ENCODE measurements at places on chromosomes 3 and 15. TPM values are rescaled to one million over a fixed set of nuclear protein-coding genes. Genes with fewer than 3 reads are reported as not detected.
A peak's percentile ranks its signal among the peaks of the same experiment; 100 is the strongest.

GRCh38 chr3:109025896-109026295 is 72.2 kb upstream of the GUCA1C start:
- DNase-seq, result no peak

DNA sequence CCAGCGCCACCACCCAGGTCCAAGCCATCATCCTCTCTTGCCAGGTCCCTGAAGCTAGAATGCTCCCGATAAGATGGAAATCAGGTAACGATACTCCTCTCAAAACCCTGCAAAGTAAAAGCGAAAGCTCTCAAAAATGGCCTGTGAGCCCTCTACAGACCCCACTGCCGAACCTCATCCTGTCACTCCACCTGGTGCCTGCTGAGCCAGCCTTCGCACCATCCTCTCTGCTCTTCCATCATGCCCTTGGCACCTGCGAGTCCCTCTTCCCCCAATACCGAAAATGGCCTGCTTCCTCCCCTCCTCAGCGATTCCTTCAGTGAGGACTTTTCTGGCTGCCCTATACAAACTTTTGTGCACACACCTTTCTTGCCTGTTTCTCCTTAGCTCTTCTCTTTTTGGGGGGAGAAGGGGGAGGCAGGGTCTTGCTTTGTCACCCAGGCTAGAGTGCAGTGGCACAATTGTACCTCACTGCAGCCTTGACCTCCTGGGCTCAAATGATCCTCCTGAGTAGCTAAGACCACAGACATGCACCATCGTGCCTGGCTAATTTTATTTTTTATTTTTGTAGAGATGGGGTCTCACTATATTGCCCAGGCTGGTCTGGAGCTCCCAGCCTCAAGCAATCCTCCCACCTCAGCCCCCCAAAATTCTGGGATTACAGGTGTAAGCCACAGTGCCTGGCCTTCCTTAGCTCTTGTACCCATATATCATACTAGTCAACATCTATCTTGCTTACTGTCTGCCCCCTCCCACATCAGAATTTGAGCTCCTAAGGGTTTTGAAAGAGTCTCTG is 3.0 kb downstream of the IDH2 start:
- no peak for DNase-seq

DNA sequence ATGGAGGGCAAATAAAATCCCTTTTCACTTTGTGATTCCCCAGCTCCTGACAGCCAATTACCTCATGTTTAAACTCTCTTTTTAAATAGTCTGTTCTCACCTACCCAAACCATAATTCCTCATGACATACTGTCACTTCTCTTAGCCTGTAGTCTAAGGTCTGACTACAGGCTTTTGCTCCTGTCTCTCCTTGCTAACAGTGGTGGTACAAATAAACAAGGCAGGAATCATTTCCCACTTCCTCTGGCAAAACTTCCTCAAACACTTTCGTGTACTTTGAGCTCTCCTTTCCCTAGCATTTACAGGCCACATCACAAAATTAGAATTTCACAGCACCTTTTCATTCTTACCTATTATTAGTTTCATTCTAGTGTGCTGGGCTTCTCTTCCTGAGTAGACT is 51.8 kb downstream of the ATP8B4 start:
- no peak for DNase-seq

- DNase-seq, result no peak
These were observed 37.9 kb downstream of the TNK2 start for GRCh38 chr3:195870442-195870841.

DNA sequence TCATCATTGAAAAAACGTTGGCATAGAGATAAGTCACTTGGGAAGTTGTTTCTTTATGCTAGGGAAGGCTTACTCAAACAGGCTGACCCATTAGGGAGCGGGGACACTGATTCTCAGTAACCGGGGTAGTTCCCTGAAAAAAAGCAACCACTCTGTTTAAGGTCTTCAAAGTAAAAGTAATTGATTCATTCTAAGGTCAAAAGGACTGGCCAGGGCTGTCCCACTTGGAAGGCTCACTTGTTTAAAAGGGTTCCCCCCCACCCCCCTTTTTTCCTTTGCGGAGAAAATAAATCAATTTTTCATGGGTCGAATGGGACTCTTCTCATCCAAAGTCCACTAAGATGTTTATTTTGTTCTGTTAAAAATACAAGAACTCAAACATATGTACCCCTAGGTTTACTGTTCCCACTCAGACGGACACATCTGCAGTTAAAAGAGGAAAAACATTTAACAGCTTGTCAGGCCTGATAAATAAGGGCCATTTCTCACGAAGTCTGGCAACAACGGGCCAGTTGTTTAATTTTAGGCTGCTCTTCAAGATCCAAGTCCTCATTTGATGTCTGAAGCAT is 53.0 kb downstream of the ARHGEF3 start:
- DNase-seq, result no peak

DNA sequence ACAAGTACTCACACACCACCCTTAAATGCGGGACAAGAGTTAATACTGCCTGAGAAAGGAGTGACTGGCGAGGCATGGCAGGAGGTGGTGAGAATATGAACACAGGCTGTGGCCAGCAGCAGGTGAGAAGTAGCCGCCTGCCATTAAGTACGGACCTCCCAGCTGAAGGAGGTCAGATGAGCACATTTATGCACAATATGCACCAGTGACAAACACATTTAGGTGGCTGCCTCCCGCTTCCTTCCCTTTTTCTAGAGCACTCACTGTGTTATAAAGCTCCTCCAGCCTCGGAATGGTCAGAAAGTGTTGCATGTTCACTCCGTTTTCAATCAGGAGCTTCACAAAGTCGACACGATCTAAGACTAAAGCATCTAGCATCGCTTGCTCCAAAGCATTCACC is 52.4 kb downstream of the TRPM1 start:
- DNase-seq, result no peak

P2RY13 gene
- total RNA-seq, result not detected

DNA sequence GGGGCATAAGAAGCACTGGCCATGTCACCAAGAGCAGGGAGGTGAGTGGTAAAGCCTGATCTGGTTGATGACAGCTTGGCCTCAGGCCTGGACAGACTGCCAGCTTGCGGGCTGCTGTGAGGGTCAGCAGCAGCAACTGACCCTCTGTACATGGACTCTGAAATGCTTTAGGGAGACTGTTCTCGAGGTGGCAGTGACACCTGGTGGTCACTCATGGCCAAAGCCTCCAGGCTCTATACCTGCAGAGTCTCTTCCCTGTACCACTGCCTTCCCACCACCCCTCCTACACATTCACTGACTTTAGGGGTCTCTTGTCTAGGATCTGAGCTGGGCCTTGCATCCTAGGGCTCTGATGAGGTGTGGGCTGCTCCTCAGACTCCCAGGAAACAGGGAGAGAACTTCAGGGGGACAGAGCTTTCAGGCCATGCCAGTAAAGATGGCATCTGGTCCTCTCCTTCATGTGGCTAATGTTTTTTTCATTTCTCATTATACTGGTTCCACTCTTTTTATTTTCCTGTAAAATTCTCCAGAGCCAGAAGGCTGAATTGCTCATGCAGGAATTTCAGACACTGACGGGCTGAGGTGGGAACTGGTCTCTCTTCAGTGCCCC is 17.2 kb upstream of the TIMP4 start:
- DNase-seq, result peak; percentile 73

DNA sequence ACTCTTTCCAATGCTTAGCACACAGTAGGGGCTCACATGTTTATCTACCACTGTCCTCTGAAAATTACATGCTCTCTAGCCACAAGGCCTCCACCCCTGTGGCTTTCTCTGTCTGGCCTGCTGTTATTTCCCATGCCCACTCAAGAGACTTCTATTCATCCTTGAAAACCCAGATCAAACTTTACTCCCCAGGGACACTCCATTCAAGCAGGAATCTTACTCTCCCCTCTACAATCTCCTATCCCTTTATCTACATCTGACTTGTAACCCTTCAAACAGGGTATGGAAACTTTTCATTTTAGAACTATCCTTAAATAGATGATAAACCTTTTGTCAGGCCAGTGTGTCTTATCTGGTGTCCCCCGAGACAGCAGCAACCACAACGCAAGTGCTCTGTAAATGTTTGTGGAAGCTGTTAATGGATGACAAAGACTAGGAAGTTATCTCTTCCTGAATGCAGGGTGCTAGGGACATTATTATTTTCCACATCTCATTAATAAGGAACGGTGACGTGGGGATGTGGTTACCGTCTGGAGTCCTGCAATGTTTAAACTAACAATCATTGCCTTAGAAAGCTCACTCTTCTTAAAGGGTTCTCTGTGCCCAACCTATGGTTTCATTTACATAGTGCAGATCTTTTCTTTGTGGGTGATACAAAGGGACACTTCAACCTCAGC is 322.3 kb downstream of the ARRDC4 start:
- no peak for DNase-seq

FBXW12 gene
- not detected for total RNA-seq

DNA sequence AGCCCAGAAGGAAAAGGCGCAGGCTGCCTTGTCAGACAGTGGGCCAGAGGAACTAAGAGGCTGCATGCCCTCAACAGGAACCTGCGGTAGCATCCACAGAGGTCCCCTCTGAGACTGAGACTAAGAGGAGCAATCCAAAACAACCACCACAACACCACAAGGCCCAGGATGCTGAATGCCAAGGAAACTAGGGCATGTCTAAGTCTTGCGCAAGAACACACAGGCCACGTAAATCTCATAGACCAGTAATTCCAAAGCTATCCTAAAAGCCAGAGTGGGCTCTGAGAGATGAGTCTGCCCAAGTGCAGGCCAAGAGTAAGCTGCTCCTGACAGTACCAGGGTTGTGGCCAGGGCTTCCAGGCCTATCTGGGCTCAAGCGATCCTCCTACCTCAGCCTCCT is 12.9 kb downstream of the MON1A start:
- no peak for DNase-seq

DNA sequence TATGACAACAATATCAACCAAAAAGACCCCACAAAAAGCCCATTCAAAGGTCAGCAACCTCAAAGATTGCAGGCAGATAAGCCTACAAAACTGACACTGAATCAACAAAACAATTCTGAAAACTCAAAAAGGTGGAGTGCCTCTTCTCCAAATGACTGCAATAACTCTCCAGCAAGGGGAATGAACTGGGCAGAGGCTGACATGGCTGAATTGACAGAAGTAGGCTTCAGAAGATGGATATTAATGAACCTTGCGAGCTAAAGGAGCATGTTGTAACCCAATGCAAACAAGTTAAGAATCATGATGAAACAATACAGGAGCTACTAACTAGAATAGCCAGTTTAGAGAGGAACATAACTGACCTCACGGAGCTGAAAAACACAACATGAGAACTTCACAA is 20.4 kb upstream of the SLC25A38 start:
- DNase-seq, result no peak

DNA sequence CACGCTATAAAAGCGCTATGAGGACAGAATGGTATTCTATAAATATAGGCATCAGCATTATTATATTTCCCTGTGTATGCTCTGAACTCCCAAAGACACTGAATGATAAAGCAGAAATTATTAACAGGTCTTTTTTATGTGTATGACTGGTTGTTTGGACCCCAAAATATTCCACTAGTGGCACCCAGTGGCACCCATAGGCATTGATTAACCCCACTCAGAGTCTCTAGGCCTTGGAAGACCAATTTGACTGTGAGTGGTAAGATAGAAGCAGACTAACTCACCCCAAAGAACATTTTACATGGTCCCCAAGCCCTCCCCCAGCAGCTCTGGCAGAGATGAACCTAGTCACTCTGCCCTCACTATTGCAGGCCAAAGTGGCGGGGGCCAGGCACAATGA is 45.4 kb upstream of the UBE2E1 start:
- no peak for DNase-seq

TLR9 gene
- not detected for total RNA-seq

GRCh38 chr3:22495241-22495640 is 707.9 kb upstream of the UBE2E2 start:
- no peak for DNase-seq

C15orf62 gene
- 0.43 TPM for total RNA-seq

DHX30 gene
- total RNA-seq, result 52.0 TPM

GRCh38 chr3:183468424-183468823 is 40.0 kb upstream of the MCF2L2 start:
- no peak for DNase-seq

GRCh38 chr15:87945246-87945645 is 311.3 kb downstream of the NTRK3 start:
- DNase-seq, result no peak

GRCh38 chr3:122794483-122794778 is 438 bp upstream of the SLC49A4 start:
- no peak for DNase-seq

GRCh38 chr15:53129121-53129904 is 339.2 kb upstream of the ONECUT1 start:
- no peak for DNase-seq

CAPN3 gene
- total RNA-seq, result 21.1 TPM

CALML4 gene
- 44.8 TPM for total RNA-seq

- DNase-seq, result no peak
These were observed 65.4 kb downstream of the TFRC start for GRCh38 chr3:196016485-196016884.

APOD gene
- 9.6 TPM for total RNA-seq

- no peak for DNase-seq
These were observed 3.3 kb downstream of the CHAC1 start for GRCh38 chr15:40956541-40956982.

GOLGA8J gene
- total RNA-seq, result 0.13 TPM

DNA sequence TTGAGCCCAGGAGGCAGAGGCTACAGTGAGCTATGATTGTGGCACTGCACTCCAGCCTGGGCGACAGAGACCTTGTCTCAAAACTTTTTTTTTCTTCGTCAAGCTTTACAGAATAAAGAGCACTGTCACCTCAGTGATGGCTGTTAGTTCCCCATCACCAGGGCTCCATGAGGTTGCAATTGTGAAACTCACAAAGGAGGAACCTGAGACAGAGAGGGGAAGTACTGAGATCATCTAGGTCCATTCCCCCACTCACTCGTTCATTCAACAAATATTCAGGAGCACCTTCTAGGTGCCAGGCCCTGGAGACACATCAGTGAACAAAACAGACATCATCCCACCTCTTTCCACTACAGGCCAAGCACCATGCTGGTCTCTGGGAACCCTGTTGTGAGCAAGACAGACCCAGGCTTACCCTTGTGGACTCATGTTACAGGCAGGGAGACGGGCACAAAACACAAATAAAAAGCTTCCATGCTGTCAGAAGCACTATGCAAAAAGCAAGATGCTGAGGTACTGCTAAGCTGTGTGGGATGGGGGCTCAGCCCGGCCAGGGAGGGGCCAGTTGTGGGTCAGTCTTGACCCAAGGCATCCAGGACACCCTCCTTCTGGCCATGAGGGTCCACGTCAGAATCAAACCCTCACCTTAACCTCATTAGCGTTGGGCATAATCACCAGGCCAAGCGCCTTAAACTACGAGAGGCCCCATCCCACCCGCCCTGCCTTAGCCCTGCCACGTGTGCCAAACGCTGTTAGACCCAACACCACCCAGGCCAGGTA is 2.1 kb upstream of the RHO start:
- DNase-seq, result no peak

- no peak for DNase-seq
These were observed 119.8 kb downstream of the AKAP13 start for GRCh38 chr15:85500060-85500708.

FBLN2 gene
- total RNA-seq, result 73.8 TPM

FMN1 gene
- 0.70 TPM for total RNA-seq

DAPK2 gene
- total RNA-seq, result 7.3 TPM

DNA sequence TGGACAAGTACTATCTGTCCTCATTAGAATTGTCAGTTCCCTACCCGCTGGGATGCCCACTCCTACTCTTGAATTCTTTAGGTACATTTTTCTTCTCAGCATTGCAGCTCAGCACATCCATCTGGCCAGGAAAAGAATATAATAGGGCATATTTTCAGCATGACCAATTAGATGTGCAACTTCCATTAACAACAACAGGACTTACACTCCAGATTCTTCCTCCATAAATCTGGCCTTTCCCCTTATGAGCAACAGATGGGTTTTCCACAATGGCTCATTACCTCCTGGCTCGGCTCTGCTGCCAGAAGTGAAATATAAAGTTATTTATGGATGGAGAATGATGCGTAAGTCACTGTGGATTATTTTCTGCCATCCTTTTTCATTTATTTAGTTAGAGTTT is 443.8 kb upstream of the TGFBR2 start:
- no peak for DNase-seq

GATM gene
- 268 TPM for total RNA-seq

All from hepatocyte (in vitro differentiated cells).